Left colon (tissue), 2 donors: ENCODE measurements at places on chromosomes 13 and 19.
A peak's percentile ranks its signal among the peaks of the same experiment; 100 is the strongest.

DNA sequence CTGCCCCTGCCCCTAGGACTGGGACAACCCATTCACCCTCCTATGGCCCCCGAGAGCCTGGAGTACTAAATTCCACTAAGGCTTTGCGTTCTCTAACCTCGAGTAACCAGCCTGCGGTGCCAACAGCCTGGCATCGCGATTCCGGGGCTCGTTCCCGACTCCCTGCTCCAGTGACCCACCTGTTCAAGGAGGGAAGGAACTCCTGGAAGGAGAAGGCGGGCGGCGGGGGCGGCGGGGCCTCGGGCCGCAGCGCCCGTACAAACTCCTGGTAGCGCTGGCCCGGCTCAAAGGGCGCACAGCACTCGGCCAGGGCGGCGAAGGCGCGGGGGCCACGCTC, 6.3 kb downstream of the GMIP start:
- DNase-seq, result no peak

GRCh38 chr19:2567580-2567979, 91.7 kb downstream of the GADD45B start:
- peak; percentile 71 for DNase-seq

DNA sequence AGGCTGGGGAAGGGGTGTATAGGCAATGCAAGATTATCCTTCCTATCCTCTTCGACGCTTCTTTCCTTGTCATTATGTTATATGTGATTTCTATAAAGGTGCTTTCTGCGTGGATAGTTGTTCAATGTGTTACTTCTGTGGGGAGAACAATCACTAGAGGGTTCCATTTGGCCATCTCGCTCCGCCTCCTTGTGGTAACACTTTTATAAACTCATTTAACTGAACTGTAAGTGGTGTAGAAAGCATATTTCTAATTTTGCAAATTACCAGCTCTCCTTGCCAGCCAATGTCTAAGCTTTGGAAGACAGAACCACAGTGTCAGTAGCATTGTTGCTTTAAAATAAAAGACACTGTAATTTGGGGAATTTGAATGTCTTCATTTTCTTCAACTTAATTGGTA, 1093.7 kb upstream of the MIR17HG start:
- DNase-seq, result no peak

DNA sequence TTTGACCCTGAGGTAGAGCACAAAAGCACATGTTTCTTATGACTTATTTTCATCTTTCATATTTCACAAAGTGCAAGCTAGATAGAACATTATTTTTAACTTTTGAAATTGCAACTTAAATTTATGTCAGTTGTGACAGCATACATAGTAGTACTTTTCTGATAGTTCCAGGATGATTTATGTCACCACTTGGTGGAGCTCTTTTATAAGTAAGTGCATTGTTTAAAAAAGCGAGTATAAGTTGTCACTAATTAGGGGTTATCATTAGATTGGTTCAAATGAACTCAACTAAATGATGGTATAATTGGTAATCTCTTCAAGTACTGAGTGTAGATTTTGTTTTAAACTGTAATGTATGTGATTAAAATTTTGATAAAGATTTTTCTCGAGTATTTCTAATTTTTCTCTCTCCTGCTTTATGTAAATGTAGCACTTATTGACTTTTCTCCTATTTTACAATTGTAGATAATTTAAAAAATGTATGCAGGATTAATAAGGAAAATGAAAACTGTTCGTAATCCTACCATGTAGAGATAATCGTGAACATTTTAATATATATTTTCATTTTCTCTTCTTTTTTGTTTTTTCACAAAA, 31.1 kb downstream of the RB1 start:
- no peak for DNase-seq

GRCh38 chr19:49327878-49328544, 3.0 kb upstream of the SLC6A16 start:
- DNase-seq, result no peak

DNA sequence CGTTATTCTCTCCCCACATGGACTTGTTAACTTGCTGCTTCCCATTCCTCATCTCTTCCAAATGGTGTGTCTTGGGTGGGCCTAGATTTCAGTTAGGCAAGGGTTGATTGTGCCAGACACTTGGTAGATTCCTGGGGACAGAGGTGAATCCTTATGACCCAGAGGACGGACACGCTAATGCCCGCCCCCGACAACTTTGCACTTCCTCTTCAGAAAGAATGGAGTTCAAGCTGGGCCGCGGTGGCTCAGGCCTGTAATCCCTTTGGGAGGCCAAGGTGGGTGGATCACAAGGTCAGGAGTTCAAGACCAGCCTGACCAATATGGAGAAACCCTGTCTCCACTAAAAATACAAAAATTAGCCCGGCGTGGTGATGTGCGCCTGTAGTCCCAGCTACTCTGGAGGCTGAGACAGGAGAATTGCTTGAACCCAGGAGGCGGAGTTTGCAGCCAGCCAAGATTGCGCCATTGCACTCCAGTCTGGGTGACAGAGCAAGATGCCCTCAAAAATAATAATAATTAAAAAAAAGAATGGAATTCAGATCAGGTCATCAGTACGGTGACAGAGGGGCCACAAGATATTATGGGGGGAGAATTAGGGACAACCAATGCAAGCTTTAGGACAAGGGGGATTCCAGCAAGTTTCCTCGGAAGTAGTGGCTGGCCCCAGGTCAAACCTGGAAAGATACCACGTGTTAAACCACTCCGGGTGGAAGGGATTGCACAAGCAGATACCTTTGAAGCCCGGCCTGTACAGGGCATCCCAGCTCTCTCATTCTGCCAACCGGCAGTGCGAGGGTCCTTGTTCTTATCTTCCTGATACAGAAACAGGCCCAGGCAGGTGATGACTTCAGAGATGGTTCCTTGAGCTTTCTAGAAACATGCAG, 2.7 kb downstream of the MYO9B start:
- peak; percentile 36 for DNase-seq

DNA sequence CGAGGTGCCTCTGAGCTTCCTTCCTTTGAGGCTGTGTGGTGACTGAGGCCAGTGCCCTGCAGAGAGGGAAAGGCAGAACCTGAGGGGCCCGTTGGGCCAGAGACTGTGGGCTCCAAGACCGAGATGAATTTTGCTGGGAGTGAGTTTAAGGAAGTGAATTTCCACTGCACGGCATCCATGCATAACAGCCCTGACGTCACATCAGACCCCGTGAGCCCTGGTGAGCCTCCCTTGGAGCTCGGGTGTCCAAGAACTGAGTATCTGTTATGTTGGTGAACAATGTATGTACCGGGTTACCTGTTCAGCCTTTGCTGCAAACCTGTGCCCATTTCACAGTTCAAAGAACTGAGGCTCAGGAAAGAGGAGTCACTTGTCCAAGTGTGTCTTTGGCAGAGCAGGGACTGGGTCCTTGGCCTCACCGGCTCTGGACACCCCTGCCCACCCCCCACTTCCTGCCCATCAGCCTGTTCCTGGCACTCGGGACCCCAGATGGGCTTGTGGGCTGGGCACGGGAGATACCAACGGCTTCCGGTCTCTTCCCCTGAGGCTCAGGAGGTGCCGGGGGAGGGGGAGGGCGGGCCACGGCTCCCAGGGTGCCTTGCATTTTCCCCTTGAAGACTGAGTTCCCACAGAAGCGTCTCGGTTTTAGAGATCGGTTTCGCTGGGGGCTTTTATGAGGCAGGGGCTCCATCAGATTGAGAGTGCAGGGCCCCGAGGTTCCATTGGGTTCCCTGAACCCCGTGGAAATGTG, 33.7 kb downstream of the NFILZ start:
- peak; percentile 29 for DNase-seq

DNA sequence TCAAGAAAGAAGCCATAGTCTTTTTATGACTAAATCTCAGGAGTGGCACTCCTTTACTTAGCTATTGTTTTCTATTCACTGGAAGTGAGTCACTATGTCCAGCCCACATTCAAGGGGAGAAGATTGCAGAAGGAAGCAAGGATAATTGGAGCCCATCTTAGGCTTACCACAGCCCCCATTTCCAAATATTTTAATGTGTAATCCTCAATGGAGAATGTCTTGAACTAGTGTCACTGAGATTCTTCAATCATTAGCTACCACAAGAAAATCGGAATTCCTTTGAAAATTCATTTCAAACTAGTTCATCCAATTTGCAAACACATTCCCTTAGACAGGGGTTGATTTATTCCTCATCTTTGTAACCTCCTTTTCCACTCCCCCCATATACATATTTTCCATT, 84.7 kb downstream of the DLEU7 start:
- no peak for DNase-seq

GRCh38 chr19:18468517-18468916, 30.6 kb upstream of the ISYNA1 start:
- DNase-seq, result no peak

- DNase-seq, result peak; percentile 87
Observed at GRCh38 chr19:52369559-52370340, at the start of gene ZNF880. TSS of gene ZNF880 (plus strand) at chr19:52369923. CDS start at chr19:52369966, 43 bp downstream.

DNA sequence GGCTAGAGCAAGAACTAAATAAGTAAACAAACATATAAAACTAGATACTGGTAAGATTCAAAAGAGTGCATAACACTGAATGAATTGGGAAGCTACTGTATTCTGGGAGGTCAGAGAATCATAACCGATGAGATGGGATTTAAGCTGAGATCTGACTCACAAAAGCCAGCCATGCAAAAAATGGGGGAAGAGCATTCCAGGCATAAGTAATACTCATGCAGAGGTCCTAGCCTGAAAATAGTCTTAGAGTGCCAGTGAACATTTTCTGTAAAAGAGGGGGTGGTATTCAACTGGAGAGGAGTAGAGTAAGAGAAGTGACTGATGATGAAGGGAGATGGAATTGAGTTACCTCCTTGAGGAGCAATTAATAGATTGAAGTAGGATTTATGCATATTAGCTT, 872.0 kb upstream of the GPC6 start:
- no peak for DNase-seq

GRCh38 chr13:113367020-113367560, 3.2 kb upstream of the GRTP1 start:
- no peak for DNase-seq

DNA sequence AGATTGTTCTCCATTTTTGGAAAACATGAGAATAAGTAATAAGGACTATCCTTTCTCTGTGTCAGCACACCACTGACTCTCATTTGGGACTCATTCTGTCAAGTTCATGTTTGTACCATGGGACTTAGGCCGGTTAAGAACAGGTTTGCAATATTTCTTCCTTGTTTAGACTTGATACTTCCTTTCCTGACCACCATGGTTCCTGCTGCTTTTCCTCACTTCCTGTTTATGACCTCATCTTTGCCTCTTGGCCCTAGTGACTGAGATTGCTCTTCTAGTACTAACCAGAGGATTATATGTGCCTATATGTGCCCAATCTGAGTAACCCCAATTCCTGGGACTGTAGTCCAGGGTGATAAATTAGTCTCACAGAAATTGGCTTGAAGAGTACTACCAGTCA, 32.5 kb upstream of the NDFIP2 start:
- no peak for DNase-seq

- DNase-seq, result no peak
Observed at GRCh38 chr13:102869948-102870676, 24.3 kb downstream of the ERCC5 start.

DNA sequence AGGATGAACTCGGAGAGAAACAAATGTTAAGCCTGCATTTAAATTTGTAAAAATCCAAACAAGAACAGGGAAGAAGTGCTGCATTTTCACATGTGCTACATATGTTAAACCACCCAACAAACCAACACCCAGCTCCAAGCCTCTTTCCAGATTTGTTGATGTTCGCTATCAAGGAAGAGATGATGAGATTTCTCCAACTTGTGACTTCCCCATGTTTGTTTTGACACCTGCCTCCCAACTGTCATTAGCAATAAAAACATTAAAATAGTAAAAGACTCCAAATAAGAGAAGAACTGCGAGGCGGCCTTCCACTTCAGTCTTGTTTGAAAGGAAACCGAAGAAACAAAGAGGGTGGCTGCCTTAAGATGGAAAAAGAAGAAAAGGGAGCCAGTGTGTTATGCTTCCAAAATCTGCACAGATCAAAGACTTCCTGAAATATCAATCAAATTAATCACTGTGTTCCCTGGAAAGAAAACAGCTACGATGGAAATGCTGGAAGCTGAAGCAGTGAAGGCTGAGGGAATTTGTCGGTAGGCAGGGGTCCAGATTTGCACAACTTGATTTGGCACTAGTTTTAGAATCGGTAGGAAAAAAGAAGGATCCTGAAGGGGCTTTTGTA, 14.0 kb upstream of the GGACT start:
- no peak for DNase-seq

DNA sequence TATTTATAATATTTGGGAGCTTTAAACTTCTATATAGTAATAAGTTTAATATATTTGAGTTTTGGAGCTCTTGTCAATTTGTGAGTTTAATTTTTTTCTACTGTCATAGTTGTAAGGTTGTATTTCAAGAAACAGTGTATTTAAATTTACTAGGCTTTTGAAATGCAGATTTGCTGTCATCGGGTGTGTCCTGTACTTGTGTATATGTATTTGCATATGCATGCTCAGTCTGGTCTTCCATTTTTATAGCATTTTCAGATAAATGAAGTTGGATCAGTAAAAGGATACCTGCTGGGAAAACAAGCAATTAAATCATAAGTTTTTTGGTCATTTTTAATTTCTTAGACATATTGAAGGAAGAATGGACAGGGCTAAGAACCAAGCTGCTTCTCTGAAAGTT, 33.1 kb downstream of the SLAIN1 start:
- no peak for DNase-seq
